ENCODE measurements at places on chromosomes 2 and 18.

- DNase-seq = no peak
Measured at GRCh38 chr2:110852051-110852450, 119.7 kb downstream of the ACOXL start.

- no peak for DNase-seq
Measured at GRCh38 chr18:37572736-37573135, 7.1 kb upstream of the CELF4 start.

DNA sequence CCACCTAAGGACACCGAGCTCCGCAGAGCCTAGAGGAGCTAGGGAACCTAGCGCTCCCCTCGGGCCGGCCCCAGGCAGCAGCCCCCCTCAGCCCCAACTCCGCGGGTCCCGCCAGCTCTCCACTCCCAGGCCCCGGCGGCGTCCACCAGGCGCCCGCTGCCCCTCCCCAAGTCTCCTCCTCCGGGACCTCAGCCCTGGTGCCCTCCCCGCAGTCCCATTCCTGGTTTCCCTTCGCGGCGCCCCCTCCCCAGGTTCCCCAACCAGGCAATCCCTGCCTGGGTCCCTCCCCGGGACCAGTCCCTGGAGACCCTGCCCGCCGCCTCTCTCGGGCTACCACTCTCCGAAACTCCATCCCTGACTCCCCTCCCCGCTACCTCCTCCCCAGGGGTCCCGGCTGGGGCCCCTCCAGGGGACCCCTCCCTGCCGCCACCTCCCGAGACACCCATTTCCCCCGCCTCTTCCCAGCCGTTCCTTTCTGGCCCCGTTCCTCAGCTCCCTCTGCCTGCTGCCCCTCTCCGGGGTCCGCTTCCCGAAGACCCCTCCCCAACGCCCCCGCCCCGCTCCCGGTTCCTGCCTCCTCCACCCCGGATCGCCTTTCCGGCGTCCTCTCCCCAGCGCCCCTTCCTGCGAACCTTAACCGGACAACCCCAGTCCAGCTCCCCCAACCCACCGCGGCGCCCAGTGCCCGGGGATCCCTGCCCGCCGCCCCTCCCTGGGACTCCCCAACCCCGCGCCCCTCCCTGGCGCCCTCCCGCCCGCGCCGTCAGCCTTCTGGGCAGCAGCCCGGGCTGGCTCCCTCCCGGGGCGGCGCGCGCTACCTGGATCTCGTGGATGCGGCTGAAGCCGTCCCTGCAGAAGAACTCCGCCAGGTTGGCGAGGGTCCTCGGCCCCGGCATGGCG, 678 bp downstream of the CYP27C1 start:
- DNase-seq = no peak

- no peak for DNase-seq
Measured at GRCh38 chr18:21362831-21363230, 120.8 kb downstream of the GREB1L start.

GRCh38 chr2:160266037-160266551, 66.0 kb upstream of the ITGB6 start:
- no peak for DNase-seq

DNA sequence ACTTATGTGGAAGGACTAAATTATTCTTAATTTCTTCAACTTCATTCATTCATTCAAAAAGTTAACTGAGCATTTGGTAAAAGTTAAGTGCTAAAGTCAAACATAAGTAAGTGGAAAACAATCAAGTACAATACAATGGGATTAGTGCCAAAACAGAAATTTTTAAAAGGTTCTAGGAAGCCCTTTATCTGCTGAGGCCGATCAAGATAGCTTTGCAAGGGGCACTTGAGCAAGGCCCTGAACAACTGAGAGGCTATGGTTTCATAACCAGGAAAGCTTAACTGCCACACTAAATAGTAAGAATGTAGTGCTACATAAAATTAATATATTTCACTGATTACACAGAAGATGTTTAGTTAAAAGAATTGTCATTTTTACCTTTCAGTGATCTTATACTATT, 76.5 kb downstream of the NOL10 start:
- no peak for DNase-seq

- DNase-seq = no peak
Measured at GRCh38 chr2:83873110-83873509, 586.0 kb downstream of the SUCLG1 start.

GRCh38 chr2:221589696-221590095, 17.6 kb upstream of the EPHA4 start:
- DNase-seq = no peak

DNA sequence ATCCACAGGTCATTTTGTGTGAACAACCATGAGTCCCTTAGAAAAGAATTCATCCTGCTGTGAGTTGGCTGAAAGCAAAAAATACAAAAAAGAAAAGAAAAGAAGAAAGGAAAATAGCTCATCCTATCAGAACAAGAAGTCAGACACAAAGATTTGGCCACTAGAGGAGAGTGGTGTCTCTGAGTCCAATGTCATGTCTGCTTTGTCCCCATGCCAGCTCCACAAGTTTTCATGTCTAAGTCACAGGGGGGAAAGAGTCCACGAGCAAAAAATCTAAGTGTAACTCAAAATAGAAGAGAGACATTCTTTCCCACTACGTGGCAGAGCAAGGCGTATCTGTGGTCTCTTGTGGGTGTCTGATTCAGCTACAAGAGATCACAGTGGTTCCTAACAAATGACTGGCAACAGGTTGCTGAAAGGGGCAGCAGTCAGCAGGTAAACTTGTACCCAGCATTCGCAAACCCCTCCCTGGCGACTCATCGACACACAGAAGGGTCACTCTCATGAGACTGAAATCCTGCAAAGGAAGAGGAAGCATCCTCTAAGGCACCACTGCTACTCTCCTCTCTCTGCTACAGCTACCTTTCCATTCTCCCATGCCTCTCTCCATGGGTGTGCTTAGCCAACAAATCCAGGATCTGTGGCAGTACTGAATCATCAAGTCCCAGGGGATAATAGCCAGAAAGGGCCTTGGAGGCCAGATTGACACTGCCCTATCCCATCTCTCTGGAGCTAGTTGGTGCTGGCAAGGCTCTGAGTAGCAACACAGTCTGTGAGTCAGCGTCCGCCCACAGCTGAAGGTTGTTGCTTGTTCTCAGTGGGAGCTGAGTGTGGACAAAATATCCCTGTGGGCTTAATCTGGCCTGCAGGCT, 123.0 kb upstream of the SLC39A10 start:
- DNase-seq = peak; percentile 85

DNA sequence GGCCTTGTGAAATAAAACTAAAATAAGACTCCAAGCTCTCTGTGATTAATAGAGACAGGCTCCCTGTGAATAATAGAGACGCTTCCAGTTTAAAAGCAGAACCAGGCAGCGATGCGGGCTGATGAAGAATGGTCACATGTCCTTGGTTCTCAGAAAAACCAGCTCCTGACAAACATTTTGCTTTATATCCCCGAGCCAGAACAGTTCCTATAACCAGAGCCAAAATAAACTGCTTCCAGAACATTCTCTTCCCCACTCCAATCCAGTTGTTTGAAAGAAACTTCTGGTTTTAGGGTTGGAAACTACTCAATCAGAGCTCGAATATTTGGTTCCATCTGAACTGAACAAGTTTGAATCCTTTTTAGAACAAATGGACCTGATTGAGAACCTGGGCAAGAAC, 213.7 kb downstream of the TSN start:
- no peak for DNase-seq

DNA sequence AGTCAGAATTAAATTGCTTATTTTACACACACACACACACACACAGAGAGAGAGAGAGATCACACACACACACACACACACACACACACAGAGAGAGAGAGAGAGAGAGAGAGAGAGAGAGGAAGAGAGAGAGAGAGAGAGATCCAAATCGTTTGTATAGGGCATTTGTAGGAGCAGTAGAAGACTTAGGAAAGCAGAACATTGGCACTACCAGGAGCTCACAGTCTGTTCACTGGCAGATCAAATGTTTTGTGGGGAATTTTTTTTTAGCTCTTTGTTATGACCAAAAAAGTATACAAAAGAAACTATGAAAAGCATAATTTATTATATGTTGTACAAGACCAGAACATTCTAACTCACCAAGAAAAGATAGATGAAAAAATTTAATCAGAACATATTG, 81.8 kb downstream of the MBD5 start:
- DNase-seq = no peak

DNA sequence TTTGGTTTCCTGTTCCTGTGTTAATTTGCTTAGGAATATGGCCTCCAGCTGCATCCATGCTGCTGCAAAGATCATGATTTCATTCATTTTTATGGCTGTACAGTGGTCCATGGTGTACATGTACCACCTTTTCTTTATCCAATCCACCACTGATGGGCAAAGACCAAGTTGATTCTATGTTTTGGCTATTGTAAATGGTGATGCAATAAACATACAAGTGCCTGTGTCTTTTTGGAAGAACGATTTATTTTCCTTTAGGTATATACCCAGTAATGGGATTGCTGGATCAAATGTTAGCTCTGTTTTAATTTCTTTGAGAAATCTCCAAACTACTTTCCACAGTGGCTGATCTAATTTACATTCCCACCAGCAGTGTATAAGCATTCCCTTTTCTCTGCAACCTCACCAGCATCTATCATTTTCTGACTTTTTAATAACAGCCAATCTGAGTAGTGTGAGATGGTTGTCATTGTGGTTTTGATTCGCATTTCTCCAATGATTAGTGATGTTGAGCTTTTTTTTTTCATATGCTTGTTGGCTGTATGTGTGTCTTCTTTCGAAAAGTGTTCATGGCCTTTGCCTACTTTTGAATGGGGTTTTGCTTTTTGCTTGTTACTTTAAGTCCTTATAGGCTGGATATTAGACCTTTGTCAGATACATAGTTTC, 19.4 kb downstream of the EXOC6B start:
- no peak for DNase-seq

DNA sequence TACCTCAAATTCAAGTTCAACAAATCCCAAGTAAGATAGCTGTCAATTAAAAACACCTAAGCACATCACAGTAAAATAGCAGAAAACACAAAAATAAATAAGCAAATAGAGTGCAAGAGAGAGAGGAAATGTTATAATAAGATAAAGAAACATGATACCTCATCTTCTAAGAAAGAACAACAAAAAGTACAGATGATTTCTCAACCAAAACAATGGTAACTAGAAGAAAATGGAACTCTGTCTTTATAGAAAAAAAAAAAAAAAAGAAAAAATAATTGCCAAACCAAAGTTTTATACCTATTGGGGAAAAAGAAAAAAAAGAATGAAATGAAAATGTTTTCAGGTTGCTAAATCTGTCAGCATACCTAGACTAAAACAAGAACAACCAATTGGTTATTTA, 1253.5 kb upstream of the CDH2 start:
- no peak for DNase-seq

DNA sequence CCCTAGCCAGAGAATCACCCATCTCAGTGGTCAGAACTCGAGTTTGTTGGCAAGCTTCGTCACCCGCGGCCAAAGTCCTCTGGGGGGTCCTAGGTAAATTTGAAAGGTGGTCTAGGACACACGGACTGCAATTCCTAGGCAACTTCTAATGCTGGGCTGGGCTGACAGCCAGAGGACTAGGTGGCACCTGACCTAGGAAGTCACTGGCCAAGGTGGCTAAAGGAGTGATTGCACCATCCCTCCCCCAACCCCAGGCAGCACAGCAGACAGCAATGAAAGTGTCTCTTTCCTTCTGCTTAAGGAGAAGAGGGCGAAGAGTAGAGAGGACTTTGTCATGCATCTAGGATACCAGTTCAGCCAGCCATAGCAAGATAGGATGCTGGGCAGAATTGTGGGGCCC, 110.9 kb downstream of the CABYR start:
- no peak for DNase-seq

DNA sequence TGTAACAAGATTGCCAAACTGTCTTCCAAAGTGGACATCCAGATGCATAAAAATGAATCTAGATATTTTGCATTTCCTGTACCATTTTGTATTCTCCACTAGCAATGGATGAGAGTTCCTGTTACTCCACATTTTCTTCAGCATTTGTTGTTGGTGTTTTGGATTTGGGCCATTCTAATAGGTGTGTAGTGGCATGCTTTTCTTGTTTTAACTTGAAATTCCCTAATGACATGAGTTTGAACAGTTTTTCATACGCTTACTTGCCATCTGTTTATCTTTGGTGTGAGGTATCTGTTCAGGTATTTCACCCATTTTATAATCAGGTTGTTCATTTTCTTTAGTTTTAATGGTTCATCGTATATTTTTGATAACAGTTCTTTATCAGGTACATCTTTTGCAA, 73.9 kb downstream of the UBE2E3 start:
- no peak for DNase-seq

- no peak for DNase-seq
Measured at GRCh38 chr2:165122521-165122920, 81.3 kb downstream of the SCN3A start.

- no peak for DNase-seq
Measured at GRCh38 chr18:36889742-36890141, 60.8 kb downstream of the KIAA1328 start.

GRCh38 chr2:31729442-31730092, 148.8 kb upstream of the SRD5A2 start:
- peak; percentile 27 for DNase-seq

- no peak for DNase-seq
Measured at GRCh38 chr2:46893269-46893939, 22.2 kb downstream of the MCFD2 start.

DNA sequence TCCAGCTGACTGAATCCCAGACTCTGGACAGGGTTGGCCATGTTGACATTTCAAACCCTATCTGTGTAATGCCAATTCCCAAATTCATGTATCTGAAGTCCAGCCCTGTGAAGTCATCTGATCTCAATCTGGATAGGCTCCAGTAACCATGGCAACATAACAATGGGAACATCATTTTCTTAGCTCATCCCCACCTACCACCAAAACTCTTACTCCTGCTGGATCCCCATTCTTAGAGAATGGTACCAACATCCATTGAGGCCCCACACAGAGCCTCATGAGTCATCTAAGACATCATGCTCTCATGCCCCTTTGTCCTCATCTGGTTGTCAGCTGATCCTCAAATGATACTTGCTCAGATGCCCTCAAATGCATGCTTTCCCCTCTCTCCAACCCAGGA, 58.9 kb upstream of the TEX51 start:
- no peak for DNase-seq

GRCh38 chr2:46326231-46326980, 29.2 kb downstream of the EPAS1 start:
- DNase-seq = no peak

GRCh38 chr2:68643011-68643873, at the start of gene PROKR1:
Gene PROKR1, plus strand, starts transcription at chr2:68643579. Its CDS starts 2,243 bp downstream, at chr2:68645822.
- DNase-seq = no peak

GRCh38 chr2:98503481-98504105, 58.9 kb downstream of the INPP4A start:
- DNase-seq = no peak

DNA sequence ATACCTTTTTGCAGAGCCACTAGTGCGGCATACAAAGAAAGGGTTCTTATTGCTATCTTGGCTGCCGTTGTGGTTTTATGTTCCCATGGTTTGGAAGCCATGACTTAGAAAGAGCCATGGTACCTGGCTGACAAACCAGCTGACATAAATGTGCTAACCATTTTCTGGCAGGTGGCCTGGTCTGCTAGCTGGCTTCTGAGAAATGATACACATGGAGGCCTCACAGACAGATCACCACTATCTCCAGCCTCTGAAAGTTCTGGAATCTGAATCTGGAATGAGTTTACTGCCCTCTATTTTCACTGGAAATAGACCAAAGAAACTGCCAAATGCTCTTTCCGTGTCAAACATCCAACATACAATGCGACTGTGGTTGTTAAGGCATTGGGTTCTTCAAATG, 123.7 kb downstream of the QPCT start:
- DNase-seq = no peak
